CD4-positive, alpha-beta T cell treated with Interleukin-4 for 4 hours (primary cell): ENCODE measurements at places on chromosomes 11 and 22.

- DNase-seq, result no peak
Observed at GRCh38 chr22:25802018-25802417, 60.0 kb downstream of the MYO18B start.

DNA sequence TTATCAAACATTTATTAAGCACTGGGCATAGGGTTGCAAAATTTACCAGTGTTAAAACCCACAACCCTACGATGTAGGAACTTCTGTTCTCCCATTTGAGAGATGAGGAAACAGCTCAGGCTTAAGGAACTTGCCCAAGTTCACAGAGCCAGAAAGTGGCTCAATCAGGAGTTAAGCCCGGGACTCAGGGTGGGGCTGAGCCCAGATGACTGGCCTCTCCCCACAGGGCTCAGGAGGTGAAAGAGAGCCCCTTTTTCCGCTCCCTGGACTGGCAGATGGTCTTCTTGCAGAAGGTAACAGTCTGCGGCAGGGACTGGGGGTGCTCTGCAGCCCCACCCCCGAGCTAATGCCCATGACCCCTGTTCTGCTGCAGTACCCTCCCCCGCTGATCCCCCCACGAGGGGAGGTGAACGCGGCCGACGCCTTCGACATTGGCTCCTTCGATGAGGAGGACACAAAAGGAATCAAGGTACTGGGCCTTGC is 5.6 kb upstream of the ANKRD13D start:
- DNase-seq, result no peak

DNA sequence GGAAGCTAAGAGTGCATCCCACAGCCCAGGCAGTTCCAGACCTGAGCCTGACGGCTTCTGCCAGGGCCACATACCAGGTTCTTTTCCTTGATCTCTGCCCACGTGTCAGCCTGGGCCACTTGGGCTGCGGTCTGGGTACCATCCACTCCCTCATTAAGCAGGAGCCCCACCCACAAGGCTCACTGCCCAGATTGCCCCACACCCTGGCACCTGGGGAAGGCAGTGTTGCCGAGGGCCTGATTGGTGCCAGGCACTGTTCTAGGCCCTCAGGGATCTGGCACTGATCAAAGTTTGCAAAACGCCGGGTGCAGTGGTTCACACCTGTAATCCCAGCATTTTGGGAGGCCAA is 15.4 kb downstream of the GGA1 start:
- DNase-seq, result no peak

DNA sequence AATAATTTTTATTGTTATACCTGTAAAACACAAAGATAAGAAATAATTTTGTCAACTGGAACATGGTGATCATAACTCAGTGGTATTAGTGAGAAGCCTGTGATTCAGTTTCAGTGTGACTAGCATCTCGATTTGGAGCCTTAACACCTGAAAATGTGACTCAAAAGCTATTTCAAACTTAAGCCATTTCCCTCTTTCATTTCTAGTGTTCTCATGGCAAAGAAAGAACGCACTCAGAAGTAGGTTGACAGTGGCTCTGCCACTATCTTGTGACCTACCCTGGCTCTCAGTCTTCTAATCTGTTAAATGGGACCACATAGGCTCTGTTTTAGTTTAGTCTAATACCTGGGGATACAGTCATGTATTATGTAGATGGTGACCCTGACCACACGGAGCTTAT is 62.7 kb downstream of the ISX start:
- DNase-seq, result no peak

GRCh38 chr11:1779034-1779805 is 15.5 kb upstream of the CTSD start:
- DNase-seq, result no peak

DNA sequence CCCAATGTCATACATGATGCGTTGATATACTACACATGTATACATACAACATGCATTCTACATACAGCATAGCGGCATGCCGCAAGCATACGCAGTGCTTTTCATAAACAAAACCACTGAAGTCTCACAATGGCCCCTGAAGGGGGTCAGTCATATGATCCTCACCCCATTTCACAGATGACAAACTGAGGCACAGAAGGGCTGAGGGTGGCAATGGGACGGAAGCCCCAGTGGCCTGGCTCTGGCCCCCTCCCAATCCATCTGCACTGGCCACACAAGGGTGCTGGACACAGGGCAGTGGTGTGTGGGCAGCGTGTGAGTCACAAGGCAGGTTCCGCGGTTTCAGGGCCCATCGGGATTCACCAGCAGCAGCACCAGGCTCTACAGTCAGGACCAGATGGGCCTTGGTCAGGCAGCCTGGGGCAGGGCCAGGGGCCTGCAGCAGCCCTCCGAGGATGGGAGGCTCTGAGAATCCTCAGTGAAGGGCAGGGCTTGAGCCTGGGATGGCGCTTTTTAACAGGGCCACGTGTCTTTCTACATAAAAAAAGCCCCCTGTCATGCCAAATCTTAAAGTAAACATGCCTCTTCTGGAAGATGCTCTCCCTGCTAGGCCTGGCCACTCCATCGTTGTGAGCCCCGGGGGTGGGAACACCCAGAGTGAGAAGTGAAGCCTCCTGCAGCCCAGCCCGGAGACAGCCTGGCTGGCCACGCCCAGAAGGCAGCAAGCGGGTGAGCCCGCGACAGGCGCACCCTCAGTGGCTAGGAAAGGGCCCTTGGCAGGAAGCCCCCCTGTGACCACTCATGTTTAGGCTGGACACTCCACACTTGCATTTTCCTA is 206.5 kb downstream of the CTTN start:
- DNase-seq, result no peak

GRCh38 chr22:46854125-46854870 is 91.8 kb downstream of the TBC1D22A start:
- DNase-seq, result no peak

- no peak for DNase-seq
Observed at GRCh38 chr11:18563090-18563730, 25.3 kb downstream of the UEVLD start.

DNA sequence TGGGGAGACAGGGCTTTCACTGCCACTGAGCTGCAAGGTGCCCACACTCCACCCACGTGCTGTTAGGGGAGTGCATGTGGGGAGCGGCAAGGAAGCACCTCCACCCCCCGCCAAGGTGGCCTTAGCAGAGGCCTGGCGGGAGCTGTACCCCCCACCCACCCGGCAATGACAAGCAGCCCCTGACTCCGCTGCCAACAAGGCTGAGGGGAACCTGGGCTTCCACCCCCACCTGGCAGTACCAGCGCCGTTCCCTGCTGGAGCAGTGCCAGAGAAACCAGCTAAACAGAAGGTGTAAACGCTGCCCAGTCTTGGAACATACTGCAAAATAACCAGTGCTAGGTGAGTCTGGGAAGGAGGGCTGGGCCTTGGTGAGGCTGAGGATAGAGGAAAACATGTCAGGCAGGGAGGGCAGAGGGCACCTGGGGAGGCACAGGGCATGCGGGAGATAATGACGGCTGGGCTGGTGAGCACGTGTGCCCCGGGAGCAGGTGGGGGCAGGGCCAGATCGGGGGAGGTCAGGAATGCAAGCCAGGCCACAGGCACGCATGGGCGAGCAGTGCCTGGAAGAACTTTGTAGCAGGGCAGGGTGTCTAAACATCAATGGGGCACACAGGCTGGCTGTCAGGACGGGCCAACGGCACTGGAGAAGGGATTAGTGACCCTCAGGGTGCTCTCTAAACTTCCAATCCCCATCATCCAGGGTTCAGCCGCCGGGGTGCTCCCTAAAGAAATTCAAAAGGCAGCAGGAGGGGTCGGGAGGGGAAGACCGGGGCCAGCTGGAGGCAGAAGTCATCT is 6.6 kb downstream of the CERK start:
- no peak for DNase-seq

DNA sequence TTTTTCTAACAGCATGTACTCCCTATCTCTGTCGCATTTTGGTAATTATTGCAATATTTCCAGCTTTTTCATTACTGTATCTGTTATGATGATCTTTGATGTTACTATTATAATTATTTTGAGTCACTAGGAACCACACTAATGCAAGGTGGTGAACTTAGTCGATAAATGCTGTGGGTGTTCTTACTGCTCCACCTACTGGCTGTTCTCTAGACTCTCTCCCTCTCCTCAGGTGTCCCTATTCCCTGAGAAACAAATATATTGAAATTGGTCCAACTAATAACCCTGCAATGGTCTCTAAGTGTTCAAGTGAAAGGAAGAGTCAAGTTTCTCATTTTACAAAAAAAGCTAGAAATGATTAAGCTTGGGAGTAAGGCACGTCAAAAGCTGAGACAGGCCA is 10.5 kb downstream of the ARL14EP start:
- DNase-seq, result peak; percentile 21

DNA sequence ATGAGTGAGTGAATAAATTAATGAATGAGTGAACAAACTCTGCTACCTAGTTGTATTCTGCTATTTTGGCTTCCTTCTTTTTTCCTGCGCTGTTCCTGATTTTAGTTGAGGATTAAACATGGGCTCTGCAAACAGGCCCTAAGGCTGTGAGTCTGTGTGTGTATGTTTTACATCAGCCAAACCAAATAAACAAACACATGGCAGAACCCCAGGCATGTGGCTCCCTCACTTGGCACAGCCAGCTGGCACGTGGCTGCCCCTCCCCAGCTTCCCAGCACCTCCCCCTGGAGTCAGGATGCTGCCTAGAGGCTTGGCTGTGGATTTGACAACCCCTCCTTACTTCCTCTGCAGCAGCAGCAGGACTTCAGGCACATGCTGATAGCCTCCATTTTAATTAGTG is 593.2 kb downstream of the INSC start:
- no peak for DNase-seq

- no peak for DNase-seq
Observed at GRCh38 chr11:15613789-15614188, 499.1 kb downstream of the INSC start.

DNA sequence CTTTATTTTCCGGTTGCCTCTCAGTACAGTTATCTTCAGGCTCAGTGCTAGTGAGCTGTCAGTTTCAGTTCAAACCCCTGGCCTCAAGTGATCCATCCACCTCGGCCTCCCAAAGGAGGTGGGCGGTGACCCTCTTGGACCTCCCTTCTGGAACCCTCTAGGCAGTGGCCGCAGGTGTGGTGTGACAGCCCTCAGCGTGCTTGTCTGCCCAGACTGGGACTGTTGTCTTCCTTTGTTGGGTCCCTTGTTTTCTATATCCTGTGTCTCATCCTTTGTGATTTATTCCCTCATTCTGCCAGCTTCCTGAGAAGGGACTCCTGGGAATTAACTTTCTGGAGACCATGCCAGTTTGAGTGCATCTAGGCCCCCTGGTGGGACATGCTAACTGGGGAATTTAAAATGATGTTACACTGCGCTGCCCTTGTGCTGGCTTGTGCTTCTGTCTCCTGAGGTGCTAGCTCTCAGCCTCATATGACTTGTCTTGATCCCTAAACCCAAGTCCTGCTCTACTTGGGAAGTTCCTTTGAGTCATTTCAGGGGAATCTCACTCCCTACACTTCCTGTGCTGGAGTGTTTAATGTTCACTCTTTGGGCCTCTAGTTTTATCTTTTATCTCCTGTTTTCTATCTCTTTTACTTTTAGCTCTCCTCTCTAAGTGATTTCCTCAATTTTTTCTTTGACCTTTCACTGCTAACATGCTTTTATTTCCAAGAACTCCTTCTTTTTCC is 19.4 kb downstream of the MED15 start:
- DNase-seq, result no peak

DNA sequence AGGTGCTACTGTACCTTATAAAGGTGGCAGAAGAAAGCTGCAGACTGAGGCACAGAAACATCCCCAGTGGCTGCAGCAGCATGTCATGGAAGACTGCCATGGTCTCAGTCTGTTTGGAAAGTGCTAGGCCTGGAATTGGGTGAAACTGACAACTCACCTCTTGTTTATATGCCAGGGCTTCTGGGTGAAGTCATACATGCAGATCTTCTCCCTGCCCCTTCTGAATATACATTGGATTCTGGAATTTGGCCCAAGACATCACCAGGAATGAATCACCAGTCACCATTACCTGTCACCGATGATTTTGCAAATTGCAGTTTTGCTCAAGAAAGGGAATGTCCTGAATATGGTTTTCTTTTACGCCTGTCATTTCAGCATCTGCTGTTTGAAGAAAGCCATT is at the start of gene PLET1:
TSS of gene PLET1 (minus strand) at position 371 of the 400 bp plus-strand sequence. CDS start at position 100, 271 bp downstream.
- DNase-seq, result no peak

DNA sequence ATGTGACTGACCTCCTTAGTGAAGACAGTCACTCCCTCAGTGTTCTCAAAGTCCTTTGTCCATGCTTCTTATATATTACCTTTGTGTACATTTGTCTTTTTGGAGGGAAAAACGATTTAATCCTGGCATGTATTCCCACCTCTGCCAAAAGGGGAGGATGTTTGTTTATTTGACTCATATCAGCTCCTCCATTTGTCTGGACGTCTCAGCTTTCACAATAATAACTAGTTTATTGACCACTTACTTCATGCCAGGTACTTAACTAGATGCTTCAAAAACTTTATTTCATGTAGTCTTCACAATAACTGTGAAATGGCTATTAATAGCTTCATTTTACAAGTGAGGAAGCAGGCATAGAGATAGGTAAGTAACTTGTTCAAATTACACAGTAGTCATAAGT is 5.3 kb downstream of the TBCEL start:
- no peak for DNase-seq

GRCh38 chr22:42990131-42990838 is 24.7 kb downstream of the PACSIN2 start:
- no peak for DNase-seq

DNA sequence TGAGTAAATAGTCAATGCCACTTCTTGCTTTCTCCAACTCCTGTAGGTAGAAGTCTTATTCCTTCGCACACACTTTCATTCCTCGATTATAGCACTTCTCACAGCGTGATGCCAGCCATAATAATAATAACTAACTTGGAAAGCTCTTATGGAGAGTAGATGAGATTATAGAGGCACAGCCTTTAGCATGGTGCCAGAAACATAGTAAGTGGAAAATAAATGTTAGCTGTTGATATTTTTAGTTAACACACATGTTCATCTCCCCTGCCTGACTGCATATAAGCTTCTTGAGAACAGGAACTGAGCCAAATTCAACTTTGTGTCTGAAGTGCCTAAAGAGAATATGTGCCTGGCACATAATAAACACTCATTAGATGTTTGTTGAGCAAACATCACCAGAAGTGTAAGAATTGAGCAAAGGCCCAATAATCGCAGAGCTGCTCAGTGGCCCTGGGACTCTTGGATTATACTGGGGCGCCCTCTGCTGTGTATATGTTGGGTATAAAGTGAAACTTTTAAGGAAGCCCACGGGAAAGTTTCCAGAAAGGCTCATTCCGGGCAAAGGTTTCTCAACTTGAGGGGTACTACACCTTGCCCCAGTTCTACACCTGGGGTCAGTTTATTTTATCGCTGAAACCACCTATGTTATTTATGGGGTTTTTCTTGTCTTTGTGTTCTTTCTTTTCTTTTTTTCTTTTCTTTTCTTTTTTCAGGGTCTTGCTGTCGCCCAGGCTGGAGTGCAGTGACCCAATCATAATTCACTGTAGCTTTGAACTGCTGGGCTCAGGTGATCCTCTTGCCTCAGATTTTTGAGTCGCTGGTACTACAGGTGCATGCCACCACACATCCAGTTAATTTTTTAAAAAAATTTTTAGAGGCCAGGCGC is 22.3 kb downstream of the SLN start:
- DNase-seq, result peak; percentile 48

GRCh38 chr11:926341-926916 is 759 bp downstream of the AP2A2 start:
- no peak for DNase-seq

GRCh38 chr11:10623797-10624761 is 55.6 kb upstream of the LYVE1 start:
- no peak for DNase-seq
